Large intestine (tissue), 12 donors: ENCODE measurements at places on chromosomes 7 and 10. TPM values are rescaled to one million over a fixed set of nuclear protein-coding genes. Genes with fewer than 3 reads are reported as not detected.

Gene HTR7
- polyA plus RNA-seq, result 2.2 TPM

Gene UPK3B
- 48.0 TPM for polyA plus RNA-seq

Gene MET
- polyA plus RNA-seq, result 10.6 TPM

Gene CDK1
- 40.0 TPM for polyA plus RNA-seq

Gene EGR2
- 2.1 TPM for polyA plus RNA-seq

Gene MACC1
- polyA plus RNA-seq, result 50.2 TPM

Gene MAGI2
- 2.6 TPM for polyA plus RNA-seq

Gene SLC26A3
- 176 TPM for polyA plus RNA-seq

Gene POLR2J2
- polyA plus RNA-seq, result 4.4 TPM

Gene RAB19
- 1.2 TPM for polyA plus RNA-seq

Gene SLC13A4
- polyA plus RNA-seq, result 1.1 TPM

Gene KIFBP
- 21.8 TPM for polyA plus RNA-seq

Gene OPALIN
- polyA plus RNA-seq, result not detected

- H3K27ac ChIP-seq, result peak overlapping the region; percentile 60
- H3K27me3 ChIP-seq, result no peaks in the 10 kb centered on the region
- peak; percentile 61 for DNase-seq
Measured at GRCh38 chr7:131653418-131654248, 97.2 kb upstream of the PODXL start.

DNA sequence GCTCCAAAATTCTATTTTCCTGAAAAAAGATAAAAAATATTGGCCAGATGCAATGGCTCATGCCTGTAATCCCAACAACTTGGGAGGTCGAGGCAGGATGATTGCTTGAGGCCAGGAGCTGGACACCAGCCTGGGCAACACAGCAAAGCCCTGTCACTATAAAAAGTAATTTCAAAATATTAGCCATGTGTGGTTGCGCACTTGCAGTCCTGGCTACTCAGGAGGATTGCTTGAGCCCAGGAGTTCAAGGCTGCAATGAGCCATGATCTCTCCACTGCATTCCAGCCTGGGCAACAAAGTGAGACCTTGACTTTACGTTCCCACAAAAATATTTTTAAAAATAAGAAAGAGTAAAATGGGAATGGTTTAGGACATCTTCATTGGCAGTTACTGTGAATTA, 104.1 kb upstream of the AFAP1L2 start:
- H3K4me3 ChIP-seq, result no peak overlapping the region
- H3K36me3 ChIP-seq, result peaks cover 5% of the 10 kb centered on the region
- H3K4me1 ChIP-seq, result peaks cover 17% of the 10 kb centered on the region
- H3K27ac ChIP-seq, result no peak overlapping the region
- DNase-seq, result no peak
- no peaks in the 10 kb centered on the region for H3K27me3 ChIP-seq

GRCh38 chr7:83677180-83677866, 28.4 kb upstream of the SEMA3E start:
- no peak overlapping the region for H3K27ac ChIP-seq
- H3K27me3 ChIP-seq, result no peaks in the 10 kb centered on the region
- H3K4me1 ChIP-seq, result no peaks in the 10 kb centered on the region

- H3K36me3 ChIP-seq, result no peaks in the 10 kb centered on the region
- no peak overlapping the region for H3K4me3 ChIP-seq
- no peak for DNase-seq
- H3K27me3 ChIP-seq, result no peaks in the 10 kb centered on the region
Measured at GRCh38 chr10:58996866-58997265, 179.6 kb upstream of the PHYHIPL start.

GRCh38 chr7:96330193-96330592, 8.3 kb upstream of the SLC25A13 start:
- no peaks in the 10 kb centered on the region for H3K4me1 ChIP-seq
- no peak overlapping the region for H3K4me3 ChIP-seq
- H3K27ac ChIP-seq, result no peak overlapping the region
- no peaks in the 10 kb centered on the region for H3K27me3 ChIP-seq
- no peaks in the 10 kb centered on the region for H3K36me3 ChIP-seq

- no peaks in the 10 kb centered on the region for H3K36me3 ChIP-seq
- H3K4me1 ChIP-seq, result no peaks in the 10 kb centered on the region
- H3K27me3 ChIP-seq, result no peaks in the 10 kb centered on the region
Measured at GRCh38 chr7:11373546-11374142, 400.0 kb downstream of the PHF14 start.

GRCh38 chr7:37385787-37386186, 62.9 kb downstream of the ELMO1 start:
- no peak for DNase-seq
- no peaks in the 10 kb centered on the region for H3K27me3 ChIP-seq
- H3K27ac ChIP-seq, result no peak overlapping the region
- H3K4me1 ChIP-seq, result peaks cover 3% of the 10 kb centered on the region
- H3K36me3 ChIP-seq, result no peaks in the 10 kb centered on the region

DNA sequence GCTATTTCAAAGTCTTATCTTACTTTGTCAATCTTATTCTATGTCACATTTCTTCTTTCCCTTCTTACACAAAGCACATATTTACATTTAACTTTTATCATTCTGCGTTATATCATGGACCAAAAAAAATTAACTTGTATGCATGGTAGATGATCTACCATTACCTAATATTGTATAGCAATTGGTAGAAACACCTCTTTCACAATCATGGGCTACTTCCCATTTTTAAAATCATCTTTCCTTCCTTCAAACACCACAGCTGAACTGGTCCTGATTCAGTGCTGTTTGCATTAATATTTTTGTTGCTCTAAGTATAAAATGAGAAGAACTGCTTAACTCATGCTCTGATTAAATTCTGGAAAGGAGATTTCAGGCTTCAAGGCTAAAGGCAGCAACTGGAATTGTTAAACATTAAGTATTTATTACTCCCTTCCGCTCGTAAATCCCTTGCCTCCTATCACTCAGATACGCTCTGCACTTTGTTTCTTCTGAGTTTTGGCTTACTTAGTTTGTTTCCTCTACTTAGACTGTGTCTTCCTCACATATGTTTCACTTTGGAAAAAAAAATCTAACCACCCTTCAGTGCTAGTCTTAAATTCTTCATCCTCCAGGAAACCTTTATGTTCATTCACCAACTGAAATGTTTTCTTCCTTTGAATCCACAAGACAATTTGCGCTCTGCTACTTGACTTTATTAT, 901.4 kb downstream of the PCDH15 start:
- DNase-seq, result peak; percentile 65
- no peak overlapping the region for H3K4me3 ChIP-seq

GRCh38 chr10:51574248-51575048, 124.9 kb downstream of the CSTF2T start:
- H3K27me3 ChIP-seq, result no peaks in the 10 kb centered on the region
- no peaks in the 10 kb centered on the region for H3K4me1 ChIP-seq
- H3K36me3 ChIP-seq, result no peaks in the 10 kb centered on the region
- DNase-seq, result no peak
- H3K27ac ChIP-seq, result no peak overlapping the region
- H3K4me3 ChIP-seq, result no peak overlapping the region

GRCh38 chr10:88113232-88113631, 249.8 kb downstream of the PTEN start:
- H3K36me3 ChIP-seq, result no peaks in the 10 kb centered on the region
- no peaks in the 10 kb centered on the region for H3K27me3 ChIP-seq
- no peak overlapping the region for H3K4me3 ChIP-seq
- no peak for DNase-seq
- no peak overlapping the region for H3K27ac ChIP-seq

- H3K27ac ChIP-seq, result no peak overlapping the region
- no peaks in the 10 kb centered on the region for H3K36me3 ChIP-seq
- no peak for DNase-seq
- H3K4me3 ChIP-seq, result no peak overlapping the region
Measured at GRCh38 chr7:149825567-149826343, 12.4 kb upstream of the ZNF862 start.

DNA sequence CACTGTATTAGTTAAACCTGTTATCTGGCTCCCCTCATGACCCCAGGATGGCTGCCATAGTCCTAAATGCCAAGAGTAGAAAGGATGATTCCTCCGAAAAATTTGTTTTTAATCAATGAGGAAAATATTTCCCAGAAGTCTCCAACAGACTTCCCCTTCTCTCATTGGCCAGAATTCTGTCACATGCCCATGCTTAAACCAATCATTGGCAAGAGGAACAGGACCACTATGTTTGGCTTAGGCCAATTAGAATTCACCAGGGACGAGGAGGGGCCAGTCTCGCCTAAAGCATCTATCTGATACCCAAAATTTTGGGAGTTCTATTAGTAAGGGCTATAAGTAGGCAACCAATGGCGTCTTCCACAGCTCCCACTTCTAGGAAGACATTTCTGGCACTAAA, 71.2 kb upstream of the IL6 start:
- H3K36me3 ChIP-seq, result no peaks in the 10 kb centered on the region
- no peak for DNase-seq
- H3K27ac ChIP-seq, result no peak overlapping the region
- no peaks in the 10 kb centered on the region for H3K27me3 ChIP-seq
- H3K4me3 ChIP-seq, result no peak overlapping the region

GRCh38 chr7:74014931-74015330, 13.0 kb upstream of the ELN start:
- H3K36me3 ChIP-seq, result no peaks in the 10 kb centered on the region
- no peak overlapping the region for H3K27ac ChIP-seq
- H3K27me3 ChIP-seq, result no peaks in the 10 kb centered on the region
- H3K4me3 ChIP-seq, result no peak overlapping the region
- DNase-seq, result no peak
- H3K4me1 ChIP-seq, result no peaks in the 10 kb centered on the region

DNA sequence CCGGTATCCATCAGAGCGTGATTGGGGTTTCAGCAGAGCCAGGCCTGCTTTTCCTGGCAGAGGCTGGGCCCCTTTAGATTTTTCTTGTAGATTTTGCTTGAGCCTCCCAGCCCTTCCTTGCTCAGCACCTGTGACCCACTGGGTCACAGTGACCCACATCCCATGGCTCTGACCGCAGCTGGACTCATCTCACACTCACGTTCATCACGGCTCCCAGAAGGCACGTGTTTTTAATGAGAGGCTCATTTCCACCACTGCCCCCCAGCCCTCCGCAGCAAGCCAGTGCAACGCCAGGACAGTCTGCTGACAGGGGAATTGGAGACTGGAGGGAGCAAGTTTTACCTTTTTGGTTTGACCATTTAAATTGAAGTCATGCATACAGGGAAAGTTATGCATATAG, 155.7 kb downstream of the CUX1 start:
- H3K27me3 ChIP-seq, result no peaks in the 10 kb centered on the region
- DNase-seq, result no peak
- H3K4me1 ChIP-seq, result no peaks in the 10 kb centered on the region
- H3K36me3 ChIP-seq, result peaks cover 4% of the 10 kb centered on the region

GRCh38 chr7:130022115-130022514, 29.1 kb downstream of the ZC3HC1 start:
- no peak for DNase-seq
- H3K27me3 ChIP-seq, result no peaks in the 10 kb centered on the region
- peaks cover 77% of the 10 kb centered on the region for H3K36me3 ChIP-seq
- no peak overlapping the region for H3K4me3 ChIP-seq
- no peak overlapping the region for H3K27ac ChIP-seq

DNA sequence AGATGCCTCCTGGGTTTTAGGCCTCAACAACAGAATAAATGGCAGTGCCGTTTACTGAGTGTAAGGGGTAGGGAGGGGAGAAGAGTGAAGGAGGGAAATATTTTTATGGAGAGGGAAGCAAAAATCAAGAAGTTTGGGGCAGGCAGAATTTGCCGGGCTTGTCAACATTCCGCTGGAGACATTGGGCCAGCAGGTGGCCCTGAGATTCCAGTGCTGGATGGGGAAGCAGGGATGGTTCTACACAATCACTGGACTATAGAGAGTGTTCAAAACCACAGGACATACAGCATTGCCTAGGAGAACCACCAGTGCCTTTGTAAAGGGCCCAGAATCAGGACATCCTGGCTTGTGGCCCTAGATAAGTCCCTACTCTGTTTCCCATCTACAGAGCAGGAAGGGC, 598.6 kb upstream of the MGMT start:
- H3K4me3 ChIP-seq, result no peak overlapping the region
- no peak for DNase-seq
- H3K4me1 ChIP-seq, result peaks cover 8% of the 10 kb centered on the region
- no peak overlapping the region for H3K27ac ChIP-seq
- H3K27me3 ChIP-seq, result no peaks in the 10 kb centered on the region
- H3K36me3 ChIP-seq, result no peaks in the 10 kb centered on the region

- no peak for DNase-seq
- no peak overlapping the region for H3K4me3 ChIP-seq
- no peaks in the 10 kb centered on the region for H3K36me3 ChIP-seq
- no peak overlapping the region for H3K27ac ChIP-seq
- H3K27me3 ChIP-seq, result peaks cover 48% of the 10 kb centered on the region
Measured at GRCh38 chr7:290554-291372, 793 bp downstream of the FOXL3 start.

DNA sequence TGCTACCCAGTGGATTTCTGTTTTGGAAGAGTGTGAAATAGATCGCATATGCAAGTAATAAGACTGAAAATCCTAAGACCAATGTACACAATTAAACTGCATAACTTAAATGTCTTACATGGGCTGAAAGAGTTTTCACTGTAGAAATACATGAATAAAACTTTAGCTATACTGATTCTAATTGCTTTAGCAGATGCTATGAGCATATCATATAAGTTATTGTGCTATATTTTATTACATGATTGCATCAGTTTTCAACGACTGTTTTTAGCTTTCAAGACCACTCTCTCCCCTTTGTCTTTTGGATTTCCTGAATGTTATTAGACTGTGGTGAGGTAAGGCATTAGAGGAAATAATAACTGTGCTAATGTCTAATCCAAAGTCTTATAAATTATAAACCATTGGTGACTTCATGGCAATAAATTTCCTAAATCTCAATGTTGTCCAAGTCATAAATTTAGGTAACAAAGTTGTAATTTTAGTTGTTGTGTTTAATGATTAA, 124.5 kb downstream of the SEMA3A start:
- no peak overlapping the region for H3K27ac ChIP-seq
- no peaks in the 10 kb centered on the region for H3K36me3 ChIP-seq
- H3K4me3 ChIP-seq, result no peak overlapping the region
- H3K4me1 ChIP-seq, result no peaks in the 10 kb centered on the region
- DNase-seq, result no peak

GRCh38 chr10:83253011-83253671, 886.2 kb upstream of the GHITM start:
- no peak overlapping the region for H3K4me3 ChIP-seq
- H3K27ac ChIP-seq, result no peak overlapping the region
- H3K27me3 ChIP-seq, result no peaks in the 10 kb centered on the region
- no peaks in the 10 kb centered on the region for H3K36me3 ChIP-seq
- DNase-seq, result no peak

GRCh38 chr10:49277973-49278372, 21.0 kb upstream of the C10orf71 start:
- DNase-seq, result no peak
- no peaks in the 10 kb centered on the region for H3K36me3 ChIP-seq
- H3K27me3 ChIP-seq, result peaks cover 12% of the 10 kb centered on the region
- no peak overlapping the region for H3K4me3 ChIP-seq
- H3K27ac ChIP-seq, result no peak overlapping the region
